ENCODE measurements at places on chromosomes 7 and 10.

DNA sequence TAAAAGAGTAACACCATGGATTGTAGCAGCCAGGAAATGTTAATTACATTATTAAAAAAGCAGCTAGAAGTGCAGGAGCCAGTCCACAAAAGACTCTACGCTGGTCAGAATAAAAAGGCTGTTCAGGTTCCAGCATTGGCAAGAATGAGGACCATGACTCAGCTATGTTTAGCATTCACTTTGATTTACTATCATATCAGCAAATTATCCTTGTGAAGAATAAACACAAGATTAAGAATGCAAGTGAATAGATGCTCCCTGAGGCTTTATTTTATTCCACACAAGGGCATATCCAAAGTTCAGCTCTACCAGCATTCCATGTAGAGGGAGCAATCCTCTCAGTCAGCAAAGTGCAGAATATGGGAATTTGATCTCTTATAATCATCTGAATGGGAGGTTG, 13.6 kb downstream of the DGKB start:
- DNase-seq: peak; percentile 64

GRCh38 chr7:41306486-41306885, 396.4 kb downstream of the INHBA start:
- DNase-seq: no peak

- DNase-seq: no peak
Observed at GRCh38 chr7:100475549-100475948, 3.5 kb downstream of the TSC22D4 start.

DNA sequence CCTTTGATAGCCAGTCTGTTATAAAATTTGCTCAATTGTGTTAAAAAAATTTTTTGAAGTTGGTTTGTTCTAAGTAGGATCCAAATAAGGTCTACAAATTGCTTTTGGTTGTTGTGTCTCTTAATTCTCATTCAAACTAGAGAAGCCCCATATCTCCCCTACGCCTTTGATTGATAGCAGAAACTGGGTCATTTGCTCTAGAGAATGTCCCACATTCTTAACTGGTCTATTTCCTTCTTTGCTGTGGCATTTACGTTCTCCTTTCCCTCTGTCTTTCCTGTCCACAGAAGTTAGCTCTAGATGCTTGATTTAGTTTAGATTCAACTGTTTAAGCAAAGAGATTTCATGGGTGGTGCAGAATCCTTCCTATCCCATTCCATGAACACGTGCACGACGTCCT, 174.6 kb upstream of the SVIL start:
- no peak for DNase-seq
